Karpas-422 (cell line): ENCODE measurements at places on chromosomes 11 and 22.

- DNase-seq = peak; percentile 85
These were observed 1.0 kb upstream of the FKBP2 start for GRCh38 chr11:64239662-64240434.

- DNase-seq = no peak
These were observed 47.4 kb upstream of the BIRC3 start for GRCh38 chr11:102269927-102270326.

DNA sequence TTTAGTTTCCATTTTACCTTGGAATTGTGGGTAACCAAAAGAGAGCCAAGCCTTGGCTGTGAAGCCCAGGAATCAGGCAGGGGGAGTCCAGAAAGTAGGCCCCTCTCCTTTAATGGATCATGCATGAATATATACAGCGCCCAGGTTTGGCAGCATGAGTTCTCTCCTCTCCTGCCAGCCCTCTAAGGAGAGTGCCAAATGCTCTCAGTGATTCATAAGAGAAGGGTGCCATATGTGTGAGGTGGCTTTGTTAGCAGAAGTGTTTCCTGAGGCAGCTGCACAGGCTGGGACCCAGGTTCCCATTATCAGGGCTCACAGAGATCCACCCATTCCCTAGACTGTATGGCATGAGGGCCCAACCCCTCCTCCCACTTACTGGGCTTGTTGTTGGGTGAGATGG, 52.3 kb upstream of the SCUBE2 start:
- DNase-seq = no peak

DNA sequence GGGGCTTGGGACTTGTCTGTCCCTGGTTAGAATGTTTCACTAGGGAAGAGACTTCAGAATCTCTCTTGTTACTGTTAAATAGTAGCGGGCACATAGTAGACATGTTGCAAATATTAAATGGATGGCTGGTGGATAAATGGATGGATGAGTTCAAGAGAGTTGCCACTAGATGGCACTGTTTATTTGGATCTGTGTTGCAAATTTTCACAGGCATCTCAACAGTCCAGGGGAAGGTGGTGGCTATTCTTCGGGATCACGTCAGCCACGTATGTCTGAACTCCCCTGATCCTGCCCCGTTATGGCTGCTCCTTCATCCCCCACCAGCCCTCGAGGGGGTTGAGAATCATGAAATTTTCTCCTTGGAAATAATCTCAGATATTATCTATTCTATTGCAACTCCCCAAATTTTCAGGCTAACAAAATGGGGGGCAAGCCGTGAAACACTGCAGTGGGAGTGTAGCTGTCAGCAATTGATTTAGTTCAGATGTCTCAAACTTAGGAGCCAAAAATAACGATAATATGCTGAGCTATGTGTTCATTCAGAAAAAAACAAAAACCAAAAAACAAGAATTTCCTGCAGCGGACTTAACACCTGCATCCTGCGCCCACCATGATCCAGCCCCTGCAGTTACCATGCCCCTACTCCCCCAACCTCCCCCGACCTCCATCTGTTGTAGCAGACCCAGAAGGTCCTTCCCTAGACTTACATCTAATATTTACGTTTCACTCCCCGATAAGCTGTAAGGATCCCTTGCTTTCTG, 29.1 kb upstream of the BIRC3 start:
- DNase-seq = peak; percentile 93

GRCh38 chr22:19387038-19387437, 44.5 kb downstream of the HIRA start:
- no peak for DNase-seq

- DNase-seq = no peak
These were observed 181.7 kb upstream of the TBCEL start for GRCh38 chr11:120842195-120842594.

DNA sequence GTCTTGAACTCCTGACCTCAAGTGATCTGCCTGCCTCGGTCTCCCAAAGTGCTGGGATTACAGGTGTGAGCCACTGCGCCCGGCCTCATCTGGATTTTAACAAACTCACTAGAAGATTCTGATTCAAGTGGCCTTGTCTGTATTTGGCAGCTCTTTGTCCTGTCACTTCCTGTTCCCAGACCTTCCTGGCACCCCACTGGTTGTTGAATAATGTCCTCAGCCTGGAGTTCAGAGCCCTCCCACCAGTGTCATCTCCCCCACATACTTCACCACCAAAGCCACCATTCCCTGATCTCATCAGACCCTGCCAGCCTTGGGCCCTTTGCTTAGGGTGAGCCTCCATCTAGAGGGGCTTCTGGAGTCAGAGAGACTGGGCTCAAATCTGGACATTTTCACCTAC, 3.3 kb downstream of the PELI3 start:
- no peak for DNase-seq

DNA sequence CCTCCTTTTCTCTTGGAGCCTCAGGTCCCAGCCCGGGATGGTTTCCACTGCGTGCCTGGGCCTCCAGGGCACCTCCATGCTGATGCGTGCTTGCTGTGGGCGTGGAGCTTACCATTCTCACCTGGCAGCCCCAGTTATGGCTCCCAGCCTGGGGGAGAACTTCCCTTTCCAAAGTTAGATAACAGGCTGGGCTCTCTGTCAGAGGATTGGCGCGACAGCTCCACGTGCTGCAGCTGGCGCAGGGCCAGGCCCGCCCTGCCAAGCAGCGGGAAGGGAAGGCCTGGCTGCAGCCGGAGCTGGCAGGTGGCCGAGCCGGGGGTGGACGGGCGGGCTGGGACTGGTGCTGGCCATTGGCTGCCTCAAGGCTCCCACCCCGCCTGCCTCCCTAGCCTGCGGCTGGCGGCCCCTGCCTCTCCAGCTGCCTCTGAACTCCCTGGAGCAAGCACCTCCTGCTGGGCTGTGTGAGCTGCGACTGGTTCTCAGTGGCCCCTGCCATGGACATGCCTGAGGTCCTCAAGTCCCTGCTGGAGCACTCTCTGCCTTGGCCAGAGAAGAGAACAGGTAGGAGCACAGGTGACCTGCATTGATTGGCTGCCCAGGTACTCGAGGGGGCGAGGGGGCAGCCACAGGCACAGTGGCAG, 14.6 kb upstream of the TEF start:
- no peak for DNase-seq

- DNase-seq = no peak
These were observed 239.1 kb upstream of the ARHGAP20 start for GRCh38 chr11:110951037-110951949.

DNA sequence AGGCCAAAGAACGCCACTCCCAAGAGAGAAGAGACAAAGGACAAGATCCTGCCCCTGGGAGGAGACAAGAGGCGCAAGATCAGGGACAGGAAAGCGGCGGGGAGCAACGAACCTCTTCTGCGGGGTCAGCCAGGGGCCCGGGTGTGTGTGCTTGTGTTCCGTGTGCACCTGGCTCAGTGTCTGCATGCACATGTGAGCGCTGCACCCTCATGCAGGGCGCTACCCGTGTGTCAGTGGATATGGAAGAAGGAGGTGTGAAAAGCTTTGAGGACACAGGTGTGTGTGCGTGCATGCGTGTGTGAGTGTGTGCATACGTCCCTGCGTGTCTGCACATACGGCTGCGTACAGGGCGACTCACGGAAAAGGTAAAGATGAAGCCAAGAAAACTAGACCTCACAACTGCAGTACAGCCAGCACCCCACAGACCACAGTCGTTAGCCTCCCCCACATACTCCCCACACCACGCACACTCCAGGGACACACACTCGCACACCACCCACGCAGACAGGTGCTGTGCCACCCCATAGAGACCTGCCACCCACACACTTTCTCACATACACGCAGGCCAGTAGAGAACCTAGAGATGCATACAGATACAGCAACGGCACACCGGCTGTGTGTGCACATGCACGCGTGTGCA, 11.0 kb upstream of the IGSF9B start:
- DNase-seq = no peak

DNA sequence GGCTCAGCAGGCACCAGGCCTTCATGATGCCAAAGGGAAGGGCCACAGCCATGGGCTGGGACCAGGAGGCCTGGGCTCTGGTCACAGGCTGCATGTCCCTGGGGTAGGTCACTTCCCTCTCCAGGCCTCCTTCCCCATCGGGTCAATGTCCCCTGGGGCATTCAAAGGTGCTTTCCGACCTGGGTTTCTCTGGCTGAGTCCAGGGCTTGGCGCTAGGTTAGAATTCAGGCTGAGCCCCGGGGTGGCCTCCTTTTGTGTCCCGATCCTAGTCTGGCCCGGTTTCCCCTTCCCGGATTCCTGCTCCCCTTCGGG, 12.2 kb downstream of the MAFF start:
- DNase-seq = no peak

- DNase-seq = no peak
These were observed 842 bp downstream of the HEPACAM start for GRCh38 chr11:124934862-124935547.

GRCh38 chr11:5196067-5196466, 4.4 kb downstream of the OR51V1 start:
- DNase-seq = no peak

DNA sequence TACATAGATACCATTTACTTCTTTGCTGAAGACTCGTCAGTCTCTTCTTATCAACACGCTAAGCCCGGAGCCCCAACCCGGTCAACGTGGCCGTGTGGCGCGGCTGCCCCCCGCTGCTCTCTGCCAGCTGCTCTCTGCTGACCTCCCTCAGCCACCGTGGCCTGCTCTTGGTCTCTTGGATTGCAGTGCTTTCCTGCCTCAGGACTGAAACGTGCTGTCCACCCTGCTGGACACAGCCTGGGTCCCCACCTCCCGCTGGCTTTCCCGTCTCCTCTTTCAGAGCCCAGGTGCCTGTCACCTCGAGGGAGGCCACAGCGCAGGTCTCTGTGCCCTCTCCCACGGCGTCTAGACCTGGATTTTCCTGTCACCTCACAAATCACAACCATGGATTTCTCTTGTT, 388.1 kb upstream of the B3GAT1 start:
- no peak for DNase-seq

GRCh38 chr11:131495423-131495822, 125.0 kb downstream of the NTM start:
- DNase-seq = no peak

GRCh38 chr11:57390535-57390934, at the start of gene PRG2:
PRG2 (minus strand) TSS chr11:57390650; CDS start chr11:57389944, 706 bp downstream.
- DNase-seq = no peak

GRCh38 chr11:134560566-134561330, 148.7 kb upstream of the B3GAT1 start:
- DNase-seq = no peak

GRCh38 chr22:24803064-24803542, 2.9 kb upstream of the SGSM1 start:
- DNase-seq = peak; percentile 74

GRCh38 chr11:12922980-12923507, 86.1 kb upstream of the RASSF10 start:
- DNase-seq = no peak

- no peak for DNase-seq
These were observed 91.5 kb upstream of the TBCEL start for GRCh38 chr11:120932305-120932915.

- DNase-seq = no peak
These were observed at the start of gene OR8K1 for GRCh38 chr11:56345739-56346138. OR8K1 (plus strand) TSS chr11:56346039; CDS start chr11:56346039, 0 bp downstream.

DNA sequence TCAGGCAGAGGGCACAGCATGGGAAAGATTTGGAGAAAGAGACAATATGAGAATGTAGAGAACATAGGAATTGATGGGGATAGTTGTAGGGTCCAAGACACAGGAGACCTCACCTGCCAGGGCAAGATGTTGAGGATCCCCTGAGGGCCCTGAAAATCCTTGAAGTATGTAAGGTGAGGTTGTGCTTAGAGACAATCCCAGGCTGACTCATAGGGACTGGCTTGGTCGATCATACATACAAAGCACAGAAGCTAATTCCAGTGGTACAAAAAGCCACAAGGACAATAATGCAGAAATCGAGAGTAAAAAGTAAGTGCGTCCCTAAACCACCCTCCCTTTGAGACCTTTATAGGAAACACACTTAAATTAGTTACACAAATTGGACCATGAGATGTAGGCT, 468.2 kb downstream of the MIAT start:
- DNase-seq = no peak

GRCh38 chr11:128733440-128734102, 39.7 kb downstream of the FLI1 start:
- DNase-seq = no peak

DNA sequence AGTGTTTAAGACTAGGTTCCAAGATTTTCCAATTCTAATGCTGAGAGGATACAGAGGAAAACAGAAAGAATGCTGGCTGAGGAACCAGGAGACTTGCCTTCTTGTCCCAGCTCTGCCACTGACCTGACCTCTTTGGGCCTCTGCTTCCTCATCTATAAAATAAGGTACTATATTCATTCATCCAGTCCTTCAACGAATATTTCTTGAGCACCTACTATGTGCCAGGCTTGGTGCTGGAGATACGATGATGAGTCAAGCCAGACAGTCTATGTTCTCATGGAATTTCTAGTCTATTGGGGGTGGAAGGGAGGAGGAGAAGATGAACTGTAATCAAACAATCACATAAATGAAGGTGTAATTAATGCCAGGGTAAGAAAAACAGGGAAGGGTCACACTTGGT, 27.8 kb upstream of the UPB1 start:
- no peak for DNase-seq

GRCh38 chr11:75911459-75911858, 96.4 kb downstream of the UVRAG start:
- DNase-seq = no peak

GRCh38 chr22:32475468-32476010, 928 bp downstream of the FBXO7 start:
- peak; percentile 82 for DNase-seq

DNA sequence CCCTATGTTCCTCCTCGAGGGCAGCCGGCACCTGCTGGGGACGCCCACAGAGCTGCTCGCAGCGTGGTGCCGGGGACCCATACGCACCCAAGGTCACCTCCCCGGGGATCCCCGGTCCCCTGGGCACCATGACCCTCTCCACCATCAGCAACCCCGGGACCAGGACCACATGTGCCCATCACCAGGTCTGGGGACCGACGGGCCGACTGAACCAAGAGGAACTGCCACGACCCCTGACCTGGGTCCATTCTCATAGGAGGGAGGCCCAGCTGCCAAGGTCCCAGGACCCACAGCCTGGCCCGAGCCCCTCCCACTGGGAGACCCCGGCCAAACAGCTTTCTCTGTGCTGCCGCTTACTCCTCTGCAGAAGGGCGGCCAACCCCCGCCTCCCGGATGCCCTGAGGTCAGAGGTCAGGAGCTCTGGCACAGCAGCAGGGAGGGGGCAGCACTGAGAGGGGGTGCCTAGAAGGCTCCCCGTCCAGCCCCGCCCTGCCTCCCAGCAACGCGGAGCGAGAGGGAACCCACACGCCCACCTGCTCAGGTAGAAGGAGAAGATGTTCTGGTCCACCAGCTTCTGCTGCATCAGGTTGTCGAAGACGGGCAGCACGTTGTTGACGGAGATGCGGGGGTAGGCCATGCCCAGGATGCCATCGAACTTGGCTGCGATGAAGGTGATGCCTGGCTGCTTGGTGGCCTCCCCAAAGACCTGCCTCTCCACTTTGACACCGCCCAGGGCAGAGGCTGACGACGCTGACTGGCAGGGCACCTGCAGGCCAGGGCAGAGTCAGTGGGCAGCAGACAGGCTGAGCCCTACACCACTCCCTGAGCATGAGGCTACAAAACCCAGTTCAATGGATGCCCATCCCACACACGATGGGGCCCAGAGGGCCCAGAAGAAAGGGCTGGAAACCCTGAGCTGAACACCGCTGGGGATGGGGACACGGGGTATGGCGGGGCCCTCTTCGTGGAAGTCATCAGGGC, 6.6 kb downstream of the CTSD start:
- DNase-seq = no peak

GRCh38 chr22:25083807-25084200, 115.9 kb upstream of the CRYBB3 start:
- DNase-seq = no peak

GRCh38 chr11:47797633-47798032, 30.5 kb upstream of the FNBP4 start:
- no peak for DNase-seq

GRCh38 chr11:84130646-84131427, 844.7 kb upstream of the CCDC90B start:
- no peak for DNase-seq

- peak; percentile 87 for DNase-seq
These were observed 496 bp downstream of the TMEM9B start for GRCh38 chr11:8963569-8964323.
